Hematopoietic multipotent progenitor cell treated with erythropoietin and hydrocortisone succinate and interleukin-3 and kit ligand, for 17 days (in vitro differentiated cells): ENCODE measurements at places on chromosomes 7 and 10.

- no peak for DNase-seq
These were observed 106.4 kb downstream of the BMPER start for GRCh38 chr7:34011696-34012095.

GRCh38 chr7:137289101-137289500 is 54.4 kb downstream of the PTN start:
- no peak for DNase-seq

DNA sequence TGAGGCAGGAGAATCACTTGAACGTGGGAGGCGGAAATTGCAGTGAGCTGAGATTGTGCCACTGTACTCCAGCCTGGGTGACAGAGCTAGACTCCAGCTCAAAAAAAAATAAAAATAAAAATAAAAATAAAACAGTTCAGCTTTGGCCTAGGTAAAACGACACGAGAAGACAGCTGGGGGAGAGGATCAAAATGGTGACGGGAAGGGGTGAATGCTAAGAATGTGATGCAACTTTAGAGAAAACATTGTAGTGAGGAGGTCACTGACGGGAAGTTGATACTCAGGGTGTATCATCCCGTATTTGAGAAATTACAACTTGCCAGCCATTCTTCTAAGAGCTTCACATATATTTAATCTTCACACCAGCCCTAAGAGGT is 1.1 kb downstream of the NDST2 start:
- no peak for DNase-seq

GRCh38 chr10:127356360-127356759 is 160.0 kb upstream of the INSYN2A start:
- no peak for DNase-seq

DNA sequence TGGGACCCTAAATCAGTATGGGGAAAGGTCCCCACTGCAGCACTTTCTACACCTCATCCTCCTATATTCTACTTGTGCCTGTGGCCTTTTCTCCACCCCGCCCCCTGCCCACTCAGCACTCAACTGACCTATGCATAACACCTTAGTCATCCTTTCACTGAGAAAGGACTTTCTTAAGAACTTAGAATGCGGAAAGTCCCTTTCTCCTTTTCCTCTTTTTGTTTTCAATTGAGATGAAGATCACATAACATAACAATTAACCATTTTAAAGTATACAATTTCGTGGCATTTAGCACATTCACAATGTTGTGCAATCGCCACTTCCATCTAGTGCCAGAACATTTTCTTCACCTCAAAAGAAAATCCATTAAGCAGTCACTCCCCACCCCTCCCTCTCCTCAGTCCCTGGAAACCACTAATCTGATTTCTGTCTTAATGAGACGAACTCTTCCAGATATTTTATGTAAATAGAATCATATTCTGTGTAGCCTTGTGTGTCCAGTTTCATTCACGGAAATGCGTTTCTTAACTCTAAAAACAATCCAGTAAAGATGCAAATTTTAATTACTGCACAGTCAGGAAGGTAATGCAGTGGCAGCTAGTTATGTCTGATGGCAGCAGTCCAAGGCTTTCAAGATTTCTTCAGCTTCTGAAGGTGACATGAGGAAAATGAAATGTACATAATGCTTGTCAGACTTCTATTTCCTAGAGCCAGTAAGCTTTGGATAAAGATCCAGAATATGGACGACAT is 41.7 kb downstream of the FAS start:
- no peak for DNase-seq
